NCI-H1092 treated with DMSO at 0.1 percent for 48 hours (cell line): ENCODE measurements at places on chromosomes 7 and 10.

DNA sequence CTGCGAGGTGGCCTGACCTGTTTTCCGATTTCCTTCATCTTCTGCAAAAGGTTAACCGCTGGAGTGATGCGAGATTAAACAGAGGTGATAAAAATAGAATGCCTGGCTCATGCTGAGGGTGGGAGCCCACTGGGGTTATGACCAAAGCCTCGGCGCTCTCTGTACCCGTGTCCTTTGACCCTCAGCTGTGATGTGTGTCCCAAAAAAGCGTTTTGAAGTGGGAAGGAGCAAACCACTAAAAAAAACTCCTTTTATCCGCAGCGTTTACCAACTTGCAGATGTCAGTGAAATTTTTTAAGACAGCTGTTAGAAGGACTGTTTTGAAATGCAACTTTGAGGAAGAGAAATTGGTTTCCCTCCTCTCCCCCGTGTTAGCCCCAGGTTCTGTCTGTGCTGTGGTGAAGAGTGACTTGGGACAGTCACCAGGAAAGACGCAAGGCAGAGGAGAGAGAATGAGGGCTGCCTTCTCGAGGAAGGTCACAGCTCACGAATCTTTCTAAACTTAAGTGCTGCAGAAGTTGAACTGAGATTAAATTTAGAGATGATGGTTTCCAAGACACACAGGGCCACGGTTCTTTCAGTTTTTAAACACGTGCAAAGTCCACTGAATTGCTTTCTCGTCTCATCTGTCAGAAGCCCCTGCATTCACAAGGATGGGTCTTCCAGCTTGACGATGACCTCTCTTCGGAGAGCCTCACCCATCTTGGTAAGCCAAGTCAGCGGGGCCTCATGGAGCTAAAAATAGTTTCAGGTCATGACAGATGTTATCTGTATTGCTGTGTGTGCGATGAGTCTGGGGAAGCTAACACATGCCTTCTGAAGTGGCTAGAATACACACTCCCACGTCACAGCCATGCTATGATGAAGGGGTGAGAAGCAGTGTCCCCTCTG, 27.6 kb downstream of the AMZ1 start:
- no peak for DNase-seq

GRCh38 chr7:7180725-7181449, 1.5 kb upstream of the C1GALT1 start:
- DNase-seq = no peak

GRCh38 chr7:143953421-143953820, 1.2 kb upstream of the OR2F1 start:
- DNase-seq = no peak

GRCh38 chr7:94567396-94567795, 57.8 kb downstream of the CASD1 start:
- no peak for DNase-seq

GRCh38 chr7:130149281-130150139, 55.7 kb downstream of the TMEM209 start:
- DNase-seq = peak; percentile 82

DNA sequence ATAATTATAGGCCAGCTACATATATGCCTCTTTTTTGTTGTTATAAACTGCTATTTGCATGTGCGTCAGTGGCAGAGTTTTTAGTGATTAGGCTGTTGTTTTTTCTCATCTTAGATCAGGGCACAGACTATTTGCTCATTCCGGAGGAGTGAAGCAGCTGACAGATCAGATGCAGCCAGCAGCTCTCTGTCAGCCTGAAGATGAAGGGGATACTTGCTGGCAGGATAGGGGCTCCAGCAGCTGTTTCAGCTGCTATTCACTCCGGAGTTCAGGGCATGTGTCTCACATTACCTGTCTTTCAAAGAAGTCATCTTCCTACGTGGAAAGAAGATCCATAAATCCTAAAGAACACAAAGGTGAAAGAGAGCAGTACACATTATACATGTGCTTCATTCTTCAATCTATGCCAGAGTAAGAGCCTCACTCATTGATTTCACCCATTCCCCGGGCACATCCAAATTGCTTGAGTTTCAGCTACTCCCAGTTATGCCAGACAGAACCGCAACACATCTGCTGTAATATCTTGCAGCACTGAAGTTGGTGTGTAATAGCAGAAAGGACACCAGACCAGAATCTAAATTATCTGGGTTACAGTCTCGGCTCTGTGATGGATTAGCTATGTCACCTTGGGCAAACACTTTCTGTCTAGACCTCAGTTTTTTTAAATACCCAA, 182.8 kb upstream of the CHRM2 start:
- DNase-seq = peak; percentile 44

- peak; percentile 62 for DNase-seq
Measured at GRCh38 chr7:122984021-122984420, 11.5 kb downstream of the TAS2R16 start.

- DNase-seq = no peak
Measured at GRCh38 chr7:134196439-134196838, 69.3 kb downstream of the LRGUK start.

DNA sequence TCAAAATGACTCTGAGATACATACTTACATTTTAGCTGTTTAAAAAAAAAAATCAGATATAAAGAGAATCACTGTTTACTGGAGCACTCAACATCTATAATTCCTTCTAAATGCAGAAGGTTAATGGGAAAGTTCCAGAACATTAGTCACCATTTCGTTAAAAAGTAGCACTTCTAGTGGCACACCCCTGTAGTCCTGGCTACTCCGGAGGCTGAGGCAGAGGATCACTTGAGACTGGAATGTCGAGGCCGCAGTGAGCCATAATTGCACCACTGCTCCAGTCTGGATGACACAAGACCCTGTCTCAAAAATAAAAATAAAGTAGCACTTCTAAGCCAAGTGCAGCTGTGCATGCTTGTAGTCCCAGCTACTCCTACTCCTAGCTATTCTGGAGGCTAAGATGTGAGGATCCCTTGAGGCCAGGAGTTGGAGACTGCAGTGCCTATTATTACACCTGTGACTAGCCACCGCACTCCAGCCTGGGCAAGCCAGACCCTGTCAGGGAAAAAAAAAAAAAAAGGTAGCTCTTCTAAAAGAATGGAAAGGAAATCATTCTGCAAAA, 2.2 kb downstream of the FGFBP3 start:
- DNase-seq = no peak

DNA sequence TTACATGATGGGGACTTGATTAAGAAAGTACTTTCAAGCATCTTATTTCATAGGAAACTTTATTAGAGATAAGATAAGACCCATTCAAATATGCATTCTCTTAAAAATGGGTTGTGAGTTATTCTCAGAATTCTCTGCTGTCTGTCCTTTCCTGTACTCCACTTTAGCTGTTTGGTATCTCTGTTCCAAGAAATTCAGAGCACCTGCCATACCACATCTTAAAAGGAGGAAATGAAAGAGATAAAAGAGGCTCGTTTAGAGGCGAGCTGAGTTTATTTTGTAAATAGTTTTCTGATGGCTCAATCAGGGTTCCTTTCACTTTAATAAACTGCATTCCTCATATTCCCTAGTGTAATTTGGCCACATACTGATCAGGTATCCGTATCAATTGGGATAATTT, 87.2 kb downstream of the MDFIC start:
- DNase-seq = no peak

DNA sequence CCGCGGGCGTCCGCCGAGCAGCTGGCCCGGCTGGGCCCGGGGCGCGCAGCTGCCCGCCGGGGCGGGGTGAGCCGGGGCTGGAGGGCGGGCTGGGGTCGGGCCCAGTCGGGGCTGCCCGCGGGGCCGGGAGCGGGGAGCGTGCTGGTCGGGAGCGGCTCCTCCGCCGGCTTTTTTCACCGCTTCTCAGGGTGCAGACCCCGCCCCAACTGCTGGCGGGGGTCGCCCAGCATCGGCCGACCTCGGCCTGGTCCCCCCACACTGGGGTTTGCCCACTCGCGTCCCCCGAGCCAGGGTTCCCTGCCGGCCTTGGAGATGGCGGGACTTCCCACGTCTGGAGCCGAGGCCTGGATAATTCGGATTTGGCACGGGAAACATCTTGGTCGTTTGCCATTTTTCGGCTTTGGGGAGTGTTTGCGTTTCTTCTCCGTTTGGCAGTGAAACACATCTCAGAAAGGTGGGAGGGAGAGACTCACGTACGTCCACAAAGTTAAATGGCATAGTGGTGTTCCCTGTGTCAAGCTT, 432 bp downstream of the TMEM248 start:
- DNase-seq = peak; percentile 66

- no peak for DNase-seq
Measured at GRCh38 chr10:17033529-17034260, 95.9 kb downstream of the CUBN start.

DNA sequence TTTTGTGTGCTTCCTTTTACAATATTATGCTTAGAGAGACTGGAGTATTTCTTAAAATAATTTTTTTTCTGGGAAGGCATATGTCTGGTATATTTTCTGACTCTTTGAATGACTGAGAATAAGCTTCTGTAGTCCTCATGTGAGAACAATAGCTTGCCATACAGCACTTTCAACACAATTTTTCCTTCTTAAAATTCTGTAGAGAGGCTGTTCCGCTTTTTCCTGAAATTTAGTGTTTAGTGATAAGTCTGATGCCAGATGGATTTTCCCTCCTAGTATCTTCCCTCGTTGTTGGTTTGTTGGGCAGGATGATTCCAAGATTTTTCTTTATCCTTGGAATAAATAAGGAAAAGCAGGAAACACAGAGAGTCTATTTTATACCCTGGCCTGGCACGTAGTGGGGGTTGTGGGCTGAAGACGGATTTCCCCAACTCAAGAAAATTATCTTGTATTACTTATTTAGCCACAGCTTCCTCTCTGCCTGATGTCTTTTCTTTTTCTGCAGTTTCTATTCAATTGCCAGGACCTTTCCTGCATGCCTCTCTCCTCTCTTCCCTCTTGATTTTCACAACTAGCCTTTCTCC, 111.2 kb downstream of the AOAH start:
- DNase-seq = no peak

GRCh38 chr7:33707427-33707826, 197.9 kb upstream of the BMPER start:
- no peak for DNase-seq

DNA sequence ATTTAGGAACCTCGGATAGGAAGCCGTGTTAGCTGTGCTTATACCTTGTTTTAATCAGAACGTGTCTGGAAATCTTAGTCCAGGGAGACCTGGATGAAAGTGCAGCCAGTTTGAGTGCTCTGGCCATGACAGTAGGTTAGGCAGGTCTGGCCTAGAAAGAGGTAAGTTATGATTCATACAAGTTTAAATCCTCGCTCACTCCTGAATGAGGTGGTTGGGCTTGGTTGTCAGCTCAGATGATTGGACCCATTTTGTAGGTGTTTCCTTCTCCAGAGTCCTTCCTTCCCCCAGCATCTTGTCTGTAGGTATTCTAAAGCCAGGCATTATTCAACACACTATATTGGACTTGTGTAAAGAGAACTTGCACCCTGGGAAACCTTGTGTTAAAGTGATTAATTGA, 561.9 kb upstream of the GALNT17 start:
- DNase-seq = no peak

- no peak for DNase-seq
Measured at GRCh38 chr7:128705891-128706333, 33.2 kb upstream of the CALU start.

GRCh38 chr10:78023741-78024140, 5.6 kb downstream of the POLR3A start:
- no peak for DNase-seq

DNA sequence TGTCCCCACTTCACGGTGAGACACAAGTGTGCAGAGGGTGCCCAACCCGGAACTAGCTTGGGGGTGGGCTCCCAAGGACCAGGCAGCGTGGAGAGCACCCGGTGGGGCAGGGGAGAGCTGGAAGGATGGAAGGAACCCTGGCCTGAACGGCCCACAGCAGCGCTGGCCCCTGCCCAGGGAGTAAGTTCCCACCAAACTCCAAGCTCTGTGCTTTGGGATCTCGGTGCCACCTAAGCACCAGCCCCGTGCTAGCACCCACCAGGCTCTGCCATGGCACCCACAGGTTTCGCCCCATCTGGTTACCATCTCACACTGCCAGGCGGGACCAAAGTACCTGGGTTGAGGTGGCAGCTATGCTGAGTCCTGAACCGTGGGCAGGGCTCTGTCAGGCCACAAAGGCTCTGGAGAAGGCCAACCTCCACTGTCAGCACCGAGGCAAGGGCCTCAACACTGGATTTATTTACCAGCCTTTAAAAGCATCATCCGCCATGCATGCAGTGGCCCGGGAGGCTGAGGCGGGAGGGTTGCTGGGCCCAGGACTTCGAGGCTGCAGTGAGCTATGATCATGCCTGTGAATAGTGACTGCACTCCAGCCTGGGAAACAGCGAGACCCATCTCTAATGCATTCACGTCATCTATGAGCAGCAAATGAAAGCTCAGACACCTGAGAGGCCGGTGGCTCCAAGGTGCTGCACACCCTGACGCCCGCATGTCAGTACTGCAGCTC, 16.0 kb downstream of the GPER1 start:
- no peak for DNase-seq

DNA sequence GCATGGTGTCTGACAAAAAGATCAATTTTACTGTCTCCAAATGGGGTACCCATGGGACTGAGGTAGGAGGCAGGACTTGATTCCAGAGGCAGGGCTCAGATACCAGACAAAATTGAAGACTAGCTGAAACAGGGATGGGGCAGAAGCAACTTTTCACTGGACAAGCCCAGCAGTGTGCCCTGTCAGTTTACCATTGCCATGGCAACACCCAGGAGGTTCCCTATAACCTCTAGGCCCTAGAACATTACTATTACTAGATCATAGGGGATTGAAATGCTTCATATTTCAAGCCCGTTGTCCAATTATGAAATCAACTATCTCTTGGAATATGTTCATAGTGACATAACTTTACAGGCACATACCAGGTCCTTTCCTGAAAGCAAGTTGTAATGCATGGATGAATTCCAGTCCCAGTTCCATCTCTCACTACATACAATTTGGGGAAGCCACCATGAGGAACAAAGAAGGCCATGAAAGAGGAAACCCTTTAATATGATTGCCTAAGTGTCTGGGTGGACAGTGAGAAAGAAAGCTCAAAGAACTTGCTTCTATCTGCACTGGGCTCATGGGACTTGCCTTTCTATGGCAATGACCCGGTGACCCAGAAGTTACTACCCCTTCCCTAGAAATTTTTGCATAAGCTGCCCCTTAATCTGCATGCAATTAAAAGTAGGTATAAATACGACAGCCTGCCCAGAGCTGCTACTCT, 557.9 kb downstream of the KCNMA1 start:
- no peak for DNase-seq

DNA sequence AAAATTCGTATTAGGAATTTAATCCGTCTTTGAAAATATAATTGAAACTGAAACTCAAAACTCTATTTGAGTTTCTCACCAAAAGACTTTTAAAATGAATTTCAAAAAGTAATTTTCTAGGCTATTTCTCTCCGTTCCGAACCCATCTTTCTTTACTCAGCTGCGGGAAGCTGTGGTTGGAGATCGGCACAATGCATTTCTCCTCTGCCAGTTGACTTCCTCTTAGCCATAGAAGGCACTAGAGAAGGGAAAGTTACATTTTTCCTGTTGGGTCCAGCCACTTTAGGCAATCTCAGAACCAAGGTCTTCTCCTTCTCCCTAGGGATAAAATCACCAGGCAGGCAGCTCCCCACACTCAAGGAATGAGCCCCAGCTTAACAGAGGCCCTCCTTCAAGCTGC, 133.6 kb upstream of the COL1A2 start:
- no peak for DNase-seq

- DNase-seq = peak; percentile 95
Measured at GRCh38 chr7:16420649-16421332, 547 bp downstream of the CRPPA start.
